HCEC 1CT (cell line): ENCODE measurements at places on chromosomes 5 and 9.

GRCh38 chr9:88890546-88890945 is 100.7 kb upstream of the S1PR3 start:
- DNase-seq: no peak

DNA sequence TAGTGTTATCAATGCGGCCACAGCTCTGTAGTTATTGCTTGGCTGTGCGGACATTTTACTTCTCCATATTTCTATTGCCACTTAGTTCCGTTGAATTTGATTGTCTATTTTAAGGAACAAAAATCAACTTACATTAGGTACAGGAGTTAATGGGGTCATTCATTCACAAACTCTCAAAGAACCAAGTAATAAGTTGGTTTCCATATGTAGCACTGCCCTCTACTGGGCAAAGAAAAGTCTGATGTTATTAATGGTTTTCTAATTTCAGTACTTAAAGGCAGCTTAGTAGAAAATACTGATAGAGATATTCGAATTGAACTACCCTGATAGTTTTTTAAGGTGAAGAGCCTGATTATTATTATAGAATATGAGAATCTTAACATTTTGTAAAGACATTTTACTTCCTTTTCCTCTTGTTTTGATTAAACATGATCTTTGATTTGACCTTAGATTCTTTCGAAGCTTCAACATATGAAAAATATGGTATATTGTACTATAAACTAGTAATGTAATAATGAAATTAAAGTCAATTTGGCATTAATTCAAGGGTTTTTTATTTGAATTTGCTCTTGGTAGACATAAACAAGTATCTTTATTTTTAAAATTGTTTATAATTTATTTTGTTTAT is 119.5 kb upstream of the CTNND2 start:
- DNase-seq: peak; percentile 24

DNA sequence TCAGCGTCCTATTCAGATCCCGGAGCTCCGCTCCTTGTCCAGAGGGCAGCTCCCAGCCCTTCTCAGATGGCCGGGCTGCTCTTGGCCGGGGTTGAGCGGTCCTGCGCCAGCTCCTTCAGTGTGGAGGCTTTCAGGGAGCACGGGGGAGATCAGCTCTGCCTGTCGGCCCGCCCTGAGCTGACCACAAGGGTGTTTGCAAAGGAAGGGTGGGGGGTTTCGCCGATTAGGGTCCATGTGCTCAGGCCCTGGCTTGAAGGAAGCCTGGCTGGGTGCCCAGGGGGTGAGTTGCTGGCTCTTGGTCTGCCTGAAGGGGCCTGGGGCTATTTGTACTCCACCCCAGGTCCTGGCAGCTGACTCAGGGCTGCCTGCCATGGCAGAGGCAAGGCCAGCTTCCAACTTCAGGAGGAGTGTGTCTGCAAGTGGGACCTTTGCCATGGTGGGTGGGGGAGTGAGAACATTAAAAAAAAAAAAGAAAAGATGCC is 250.1 kb upstream of the KLF4 start:
- DNase-seq: no peak

DNA sequence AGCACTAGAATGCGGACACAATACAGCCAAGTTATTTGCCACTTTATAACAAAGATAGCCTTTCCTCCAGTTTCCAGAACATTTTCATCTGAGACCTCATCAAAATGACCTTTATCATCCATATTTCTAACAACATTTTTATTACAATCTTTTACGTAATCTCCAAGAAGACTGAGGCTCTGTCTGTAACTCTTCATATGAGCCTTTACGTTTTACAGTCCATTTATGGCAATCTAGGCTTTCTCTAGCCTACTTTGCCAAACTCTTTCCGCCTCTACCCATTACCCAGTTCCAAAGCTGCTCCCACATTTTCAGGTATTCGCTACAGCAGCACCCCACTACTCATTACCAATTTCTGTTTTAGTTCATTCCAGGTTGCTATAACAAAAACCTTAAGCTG is 8.2 kb upstream of the SEMA5A start:
- DNase-seq: no peak

DNA sequence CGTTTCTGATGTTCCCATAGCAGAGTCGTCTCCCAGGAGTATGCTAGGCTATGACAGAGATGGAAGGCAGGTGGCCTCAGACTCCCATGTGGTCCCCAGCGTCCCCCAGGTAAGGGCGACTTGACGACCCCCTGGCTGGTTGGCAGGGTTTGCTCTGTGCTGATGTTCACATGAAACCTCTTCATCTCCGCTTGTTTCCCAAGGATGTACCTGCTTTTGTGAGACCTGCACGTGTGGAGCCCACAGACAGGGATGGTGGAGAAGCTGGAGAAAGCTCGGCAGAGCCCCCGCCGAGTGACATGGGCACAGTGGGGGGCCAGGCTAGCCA is 108.3 kb downstream of the WNK2 start:
- no peak for DNase-seq

- DNase-seq: no peak
Observed at GRCh38 chr5:98986587-98986986, 57.8 kb upstream of the CHD1 start.

DNA sequence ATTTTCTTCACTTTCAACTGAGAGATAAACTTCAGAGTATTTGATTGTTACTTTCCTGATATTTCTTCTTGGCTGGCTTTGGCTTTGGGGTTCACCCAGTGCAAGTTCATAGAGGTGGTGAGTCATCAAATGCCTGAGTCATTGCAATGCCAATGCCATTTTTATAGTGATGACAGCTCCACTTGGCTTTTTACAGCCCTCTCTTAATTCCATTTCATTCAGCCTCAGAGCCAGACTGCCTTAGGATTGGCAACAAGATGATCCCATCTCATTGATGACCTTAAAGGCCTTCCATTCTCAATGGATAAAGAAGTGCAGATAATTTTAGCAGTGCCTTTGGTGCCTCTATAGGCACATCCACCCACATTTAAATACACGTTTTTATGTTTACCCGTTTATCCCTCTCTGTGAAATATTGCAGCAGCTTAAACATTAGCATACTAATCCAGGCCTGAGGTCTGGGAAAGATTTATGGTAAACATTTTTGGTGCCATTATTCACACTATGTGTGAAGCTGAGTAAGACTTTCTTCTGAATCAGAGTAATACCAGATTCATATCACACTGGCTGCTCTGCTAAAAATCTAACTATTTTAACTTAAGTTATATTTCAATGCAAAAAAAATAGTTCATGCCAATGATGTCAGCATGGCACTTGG is 88.9 kb upstream of the TYRP1 start:
- DNase-seq: peak; percentile 1
